ENCODE measurements at places on chromosomes 2 and 18.

DNA sequence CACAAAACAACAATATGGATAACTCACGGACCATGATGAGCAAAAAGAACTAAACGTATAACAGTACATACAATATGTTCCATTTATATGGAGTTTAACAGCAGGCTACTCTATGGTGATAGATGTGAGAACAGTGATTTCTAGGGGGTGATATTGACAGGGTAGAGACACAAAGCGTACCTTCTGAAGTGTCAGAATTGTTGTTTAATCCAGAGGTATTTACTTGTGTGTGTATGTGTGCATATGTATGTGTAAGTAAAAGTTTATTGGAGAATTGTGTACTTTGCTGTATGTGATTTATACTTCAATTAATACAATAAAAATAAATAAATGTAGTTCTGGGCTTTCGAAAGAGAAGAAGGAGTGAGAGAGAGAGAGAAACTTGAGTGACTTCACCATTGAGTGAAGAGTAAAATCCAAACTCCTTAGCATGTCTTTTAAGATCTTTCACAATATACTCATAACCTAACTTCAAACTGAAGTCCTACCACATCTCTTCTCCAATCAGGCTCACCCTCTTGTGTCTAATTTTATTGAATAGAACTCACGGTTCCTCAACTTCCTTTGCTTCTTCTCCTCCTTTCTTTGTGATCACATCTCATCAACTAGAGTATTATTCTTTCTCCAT, 126.0 kb upstream of the KLF7 start:
- no peak for DNase-seq

GRCh38 chr2:128411431-128411830, 92.8 kb upstream of the HS6ST1 start:
- no peak for DNase-seq

DNA sequence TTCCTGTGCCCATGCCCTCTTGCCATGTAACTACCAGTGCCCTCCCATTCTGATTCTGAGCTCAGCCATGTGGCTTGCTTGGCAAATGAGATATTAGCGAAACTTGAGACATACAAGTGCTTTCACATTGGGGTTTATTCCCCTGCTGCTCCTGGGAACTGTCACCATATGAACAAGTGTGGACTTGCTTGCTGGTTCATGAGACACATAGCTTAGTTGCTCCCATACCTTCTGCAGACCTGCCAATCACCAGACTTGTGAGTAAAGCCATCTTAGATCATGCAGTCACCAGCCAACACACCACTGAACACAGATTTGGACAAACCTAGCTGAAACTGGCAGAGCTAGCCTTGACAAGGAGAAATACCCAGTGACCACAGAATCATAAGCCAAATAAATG, 155.1 kb downstream of the SS18 start:
- no peak for DNase-seq

- DNase-seq, result no peak
These were observed 166.6 kb downstream of the PMAIP1 start for GRCh38 chr18:60066219-60066975.

GRCh38 chr18:49028091-49028490, 77.3 kb upstream of the SMAD7 start:
- DNase-seq, result no peak

DNA sequence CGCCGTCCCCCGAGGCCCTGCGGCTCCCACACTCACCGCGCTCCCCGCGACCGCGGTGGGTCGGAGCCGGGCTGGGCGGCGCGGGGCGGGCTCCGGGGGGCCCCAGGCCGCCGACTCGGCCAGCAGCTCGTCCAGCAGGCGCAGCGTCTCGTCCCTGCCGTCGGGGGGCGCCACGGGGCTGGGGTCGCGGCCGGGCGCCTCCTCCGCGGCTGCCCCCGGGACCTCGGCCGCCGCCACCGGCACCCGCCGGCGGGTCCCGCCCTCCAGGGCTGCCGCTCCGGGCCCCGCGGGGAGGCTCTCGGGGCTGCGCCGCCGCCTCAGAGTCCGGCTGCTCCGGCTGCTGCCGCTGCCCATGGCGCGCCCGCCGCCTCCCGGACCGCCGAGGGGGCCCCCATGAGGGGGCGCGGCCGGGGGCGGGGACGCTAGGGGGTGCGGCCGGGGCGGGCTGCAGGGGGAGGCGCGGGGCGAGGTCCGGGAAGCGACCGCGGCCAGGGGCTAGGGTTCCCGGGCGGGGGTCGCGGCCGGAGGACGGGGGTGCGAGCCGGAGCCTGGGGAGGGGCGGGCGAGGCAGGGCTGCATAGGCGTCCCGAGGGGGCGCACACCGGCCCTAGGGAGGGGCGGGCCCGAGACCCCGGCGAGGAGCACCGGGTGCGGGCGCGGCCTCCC, at the start of gene CYS1:
TSS of gene CYS1 (minus strand) at position 542 of the 666 bp plus-strand sequence. CDS start at position 354, 188 bp downstream.
- no peak for DNase-seq

DNA sequence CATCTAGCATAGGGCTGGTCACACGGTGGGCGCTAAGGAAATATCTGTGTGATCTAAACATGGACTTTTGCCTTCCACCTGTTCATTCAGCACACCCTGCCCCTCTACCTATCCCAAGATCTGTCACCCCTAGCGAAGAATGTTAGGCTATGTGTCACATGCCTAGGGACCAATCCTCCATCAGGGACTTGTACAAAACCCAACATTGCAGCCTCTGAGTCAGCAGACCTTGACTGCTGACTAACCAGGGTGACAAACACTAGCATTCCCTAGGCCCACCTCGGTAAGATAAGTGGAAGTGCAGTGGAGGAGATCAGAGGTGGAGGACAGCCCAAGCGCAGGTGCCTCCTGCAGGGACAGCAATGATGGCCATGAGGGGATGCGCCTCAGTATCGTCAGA, 99.2 kb downstream of the SOX11 start:
- DNase-seq, result no peak

- DNase-seq, result no peak
These were observed 67.5 kb upstream of the AMMECR1L start for GRCh38 chr2:127953128-127953718.
